Left cardiac atrium (tissue), 4 donors: ENCODE measurements at places on chromosomes 3 and 15.

GRCh38 chr3:148735597-148735996 lies 37.9 kb downstream of the AGTR1 start:
- DNase-seq = no peak

GRCh38 chr15:49225572-49226281 lies 55.7 kb downstream of the GALK2 start:
- DNase-seq = no peak

GRCh38 chr15:69265347-69265955 lies 33.3 kb upstream of the PAQR5 start:
- DNase-seq = no peak

- DNase-seq = peak; percentile 22
These were observed 976 bp downstream of the ABHD17C start for GRCh38 chr15:80695911-80696661.

DNA sequence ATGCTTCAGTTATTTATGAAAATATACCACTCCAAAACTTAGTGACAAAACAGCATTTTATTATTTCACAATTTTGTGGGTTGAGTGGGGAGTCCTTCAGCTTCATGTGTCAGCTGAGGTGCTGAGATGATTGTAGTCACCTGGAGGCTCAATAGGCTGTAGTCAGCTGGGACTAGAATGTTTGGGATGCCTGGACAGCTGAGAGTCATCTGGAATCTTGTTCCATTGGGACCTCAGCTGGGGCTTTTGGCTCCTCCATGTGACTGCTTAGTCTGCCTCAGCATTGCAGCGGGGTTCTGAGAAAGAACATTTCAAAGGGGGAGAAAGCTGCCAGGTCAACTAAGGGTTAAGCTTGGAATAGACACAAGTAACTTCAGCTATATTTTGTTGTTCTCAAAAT lies 13.4 kb downstream of the STT3B start:
- no peak for DNase-seq

- no peak for DNase-seq
These were observed 31.3 kb downstream of the LDHAL6B start for GRCh38 chr15:59237924-59238331.

DNA sequence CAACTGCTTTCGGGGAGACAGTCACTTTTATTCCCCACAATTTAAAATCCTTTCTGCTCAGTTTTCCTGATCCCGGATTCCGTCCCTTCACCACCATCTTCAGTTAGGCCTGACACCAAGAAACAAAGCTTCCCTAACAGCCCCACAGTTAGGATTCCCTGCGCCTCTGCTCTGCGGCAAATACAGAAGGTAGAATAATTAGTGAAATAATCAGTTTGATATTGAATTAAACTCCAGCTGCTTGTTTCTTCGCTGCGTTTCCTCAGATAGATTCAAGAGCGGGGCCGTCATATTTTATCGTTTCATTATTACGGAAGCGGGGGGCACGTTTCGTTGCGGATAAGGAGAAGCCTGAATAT lies 1.3 kb upstream of the EOMES start:
- DNase-seq = no peak

DNA sequence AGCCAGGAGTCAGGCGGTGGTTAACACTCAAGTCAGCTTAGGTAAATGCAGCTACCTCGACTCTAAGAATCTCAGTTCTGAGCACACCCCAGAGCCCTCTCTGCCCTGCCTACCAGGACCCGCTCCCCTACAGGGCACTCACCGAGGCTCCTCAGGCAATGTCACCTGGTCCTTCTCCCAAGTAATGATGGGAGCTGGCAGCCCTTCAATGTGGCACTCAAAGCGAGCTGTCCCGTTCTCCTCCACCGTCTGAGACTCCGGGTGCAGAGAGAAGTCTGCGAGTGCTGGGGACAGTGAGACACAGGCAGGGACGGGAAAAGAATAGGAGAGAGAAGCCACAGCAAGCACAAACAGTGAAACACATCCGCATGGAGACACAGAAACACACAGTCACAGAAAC lies 12.7 kb downstream of the IGDCC4 start:
- DNase-seq = no peak

DNA sequence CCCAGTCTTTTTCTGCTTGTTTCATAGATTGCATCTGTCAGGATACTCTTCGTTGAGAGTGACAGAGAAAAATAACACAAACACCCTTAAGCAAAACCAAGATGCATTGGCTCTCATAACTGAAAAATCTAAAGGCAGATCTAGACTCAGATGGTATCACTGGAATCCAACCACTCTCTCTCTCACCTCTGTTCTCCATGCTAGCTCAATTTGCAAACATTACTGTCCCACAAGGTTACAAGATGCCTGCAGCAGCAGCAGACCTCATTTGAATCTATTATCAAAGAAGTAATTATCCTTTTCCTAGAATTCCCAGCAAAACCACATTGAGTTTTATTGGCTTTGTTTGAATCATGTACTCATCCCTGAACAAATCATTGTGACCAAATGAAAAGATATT lies 19.1 kb upstream of the PCOLCE2 start:
- DNase-seq = no peak

DNA sequence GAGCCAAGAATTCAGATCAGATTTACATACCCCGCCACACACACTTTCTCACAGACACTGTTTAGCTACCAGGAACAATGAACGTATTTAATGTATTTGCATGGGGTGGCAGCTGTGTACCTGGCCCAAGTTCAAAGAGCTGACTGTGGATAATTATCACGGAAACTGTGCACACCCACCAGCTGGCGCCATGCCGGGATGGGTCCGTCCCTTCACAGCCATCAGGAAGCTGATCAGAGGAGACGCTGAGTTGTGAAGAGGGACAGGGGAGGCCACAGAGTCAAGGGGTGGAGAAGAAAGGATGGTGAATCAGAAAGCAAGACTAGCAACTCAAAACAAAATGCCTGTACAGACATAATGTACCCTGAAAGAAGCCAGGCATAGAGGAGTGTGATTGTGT lies 13.1 kb upstream of the PLA2G4D start:
- DNase-seq = no peak

DNA sequence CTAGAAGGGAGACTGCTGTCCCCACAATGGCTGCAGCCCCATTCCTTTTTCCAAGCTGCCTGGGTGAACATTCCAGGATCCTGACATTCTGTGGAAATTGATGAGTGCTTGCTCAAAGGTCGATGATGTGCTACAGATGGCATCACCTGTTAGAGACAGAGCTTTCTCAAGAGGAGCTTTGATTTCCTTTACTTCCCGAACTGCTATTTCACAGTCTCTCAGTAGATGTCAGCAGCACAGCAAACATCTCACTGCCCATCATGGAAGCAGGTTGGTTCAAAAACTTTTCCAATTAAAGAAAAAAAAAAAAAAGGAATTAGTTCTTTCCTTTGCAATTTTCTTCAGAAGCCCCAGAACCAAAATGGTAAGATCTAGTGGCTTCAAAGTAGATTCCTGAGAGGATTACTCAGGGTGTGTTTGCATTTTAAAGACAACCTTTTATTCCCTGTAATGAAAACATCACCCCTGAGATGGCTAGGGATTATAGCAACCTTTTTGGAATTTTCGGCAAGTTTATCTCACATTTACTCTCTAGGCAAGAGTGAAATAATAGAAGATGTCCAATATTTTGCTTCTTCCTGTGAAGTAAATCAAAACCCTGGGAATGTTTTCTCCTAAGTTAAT lies 44.8 kb downstream of the POLR2M start:
- no peak for DNase-seq

- DNase-seq = no peak
These were observed 42.1 kb downstream of the VGLL3 start for GRCh38 chr3:86948822-86949221.

DNA sequence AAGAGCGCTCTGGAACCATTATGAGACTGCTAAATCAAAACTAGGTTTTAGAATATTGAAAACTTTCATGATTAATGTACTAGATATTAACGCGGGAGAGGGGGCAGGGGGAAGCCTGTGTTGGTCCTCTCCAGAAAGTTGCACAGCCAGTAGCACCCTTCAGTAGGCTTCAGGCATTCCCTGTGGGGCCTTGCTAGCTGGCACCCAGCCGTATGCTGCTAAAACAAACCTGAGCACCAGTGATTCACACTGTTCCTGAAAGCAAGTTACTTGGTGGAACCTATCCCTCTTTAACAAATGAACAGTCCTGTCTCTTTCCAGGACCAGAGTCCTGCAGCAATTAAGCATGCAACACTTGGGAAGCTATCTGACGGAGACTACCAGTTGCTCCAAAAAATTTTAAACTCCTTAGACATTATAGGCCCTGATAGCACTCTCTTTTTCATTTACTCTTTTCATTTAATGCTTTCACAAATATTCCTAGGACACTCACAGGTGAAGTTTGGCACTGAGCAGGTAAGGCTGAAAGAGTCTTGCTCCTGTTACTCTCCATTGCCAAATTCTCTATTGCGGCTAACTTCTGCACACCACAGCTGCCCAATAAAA lies 1.2 kb upstream of the ATRIP start:
- no peak for DNase-seq

DNA sequence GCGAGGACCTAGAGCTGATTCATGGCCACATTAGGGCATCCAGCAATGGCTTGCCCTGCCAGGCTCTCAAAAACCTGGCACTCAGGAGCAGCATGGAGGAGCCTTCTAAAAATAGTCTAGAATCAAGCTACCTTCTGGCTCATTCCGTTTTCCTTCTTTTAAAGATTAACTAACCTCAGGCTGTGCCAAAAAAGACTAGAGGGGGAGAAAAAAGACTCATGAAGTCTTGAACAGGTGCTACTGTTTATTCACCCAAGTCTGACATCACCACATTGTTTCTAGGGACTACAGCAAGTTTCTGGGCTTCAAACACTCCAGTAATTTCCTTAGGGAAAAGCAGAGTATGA lies 125.8 kb downstream of the TNIK start:
- no peak for DNase-seq

DNA sequence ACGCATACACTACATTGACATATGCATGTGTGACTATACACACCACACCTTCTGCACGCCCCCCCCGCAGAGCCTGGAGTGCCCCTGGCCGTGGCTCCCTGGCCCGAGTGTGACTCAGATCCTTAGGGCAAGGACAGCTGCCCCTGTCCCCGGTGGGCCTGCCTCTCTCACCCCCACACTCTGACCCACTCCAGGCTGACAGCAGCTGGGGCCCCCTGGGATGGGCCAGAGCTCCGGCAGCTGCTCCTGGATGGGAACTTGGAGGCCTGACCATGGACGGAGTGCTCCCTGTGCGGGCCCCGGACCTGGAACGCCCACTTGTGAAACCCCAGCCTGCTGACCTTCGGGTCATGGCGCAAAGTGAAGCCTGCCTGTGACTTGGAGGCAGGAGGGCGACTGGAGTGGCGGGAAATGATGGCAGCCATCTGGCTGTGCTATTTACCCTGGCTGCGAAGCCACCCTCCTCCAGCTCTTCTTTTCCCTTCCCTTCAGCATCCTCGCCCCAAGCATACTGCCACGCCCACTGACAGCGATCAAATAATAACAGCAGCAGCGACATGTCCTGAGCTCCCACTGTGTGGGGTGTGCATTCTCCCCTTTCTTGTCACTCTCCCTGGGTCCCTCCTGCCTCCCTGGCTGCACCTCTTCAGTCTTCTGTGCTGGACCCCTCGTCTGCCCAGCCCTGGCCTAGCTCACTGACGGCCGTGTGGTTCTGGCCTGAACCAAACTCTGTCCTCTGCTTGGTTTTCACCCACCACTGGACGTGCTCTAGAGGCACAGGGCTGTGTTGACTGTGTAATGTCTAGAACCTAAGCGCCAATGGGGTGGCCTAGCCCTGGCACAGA lies 90.7 kb upstream of the MEF2A start:
- DNase-seq = peak; percentile 62

DNA sequence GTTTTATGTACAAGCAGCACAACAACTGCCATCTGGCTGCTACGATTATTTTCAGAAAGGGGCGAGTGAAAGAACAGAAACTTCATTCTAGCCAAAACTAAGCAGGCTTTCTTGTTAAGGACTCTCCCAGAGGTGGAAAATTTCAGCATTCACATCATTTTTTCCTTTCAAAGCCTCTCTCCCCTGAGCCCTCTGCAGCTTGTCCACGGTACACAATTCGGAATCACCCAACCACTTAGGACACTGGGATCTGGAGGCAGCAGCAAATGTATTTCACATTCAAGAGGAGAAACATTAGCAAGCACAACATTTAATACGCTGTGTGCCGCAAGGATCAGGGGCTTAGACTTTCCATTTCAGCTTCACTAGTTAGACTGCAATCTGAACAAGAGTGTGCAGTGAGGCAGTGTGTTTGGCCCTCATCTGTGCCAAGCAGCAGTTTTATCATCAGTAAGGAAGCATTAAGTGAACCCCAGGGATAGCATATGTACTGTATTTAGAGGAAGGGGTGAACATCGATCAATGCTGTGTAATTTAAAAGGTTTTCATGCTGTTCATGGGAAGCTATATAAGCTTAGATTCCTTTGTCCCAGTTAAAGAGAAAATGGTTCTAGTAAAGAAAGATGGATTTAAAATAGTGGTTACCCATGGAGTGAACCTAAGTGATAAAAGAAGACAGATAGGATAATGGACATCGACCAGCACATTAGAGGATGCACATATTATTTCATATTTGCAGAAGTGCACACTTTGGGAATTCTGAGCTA lies 504.9 kb downstream of the TBL1XR1 start:
- no peak for DNase-seq

DNA sequence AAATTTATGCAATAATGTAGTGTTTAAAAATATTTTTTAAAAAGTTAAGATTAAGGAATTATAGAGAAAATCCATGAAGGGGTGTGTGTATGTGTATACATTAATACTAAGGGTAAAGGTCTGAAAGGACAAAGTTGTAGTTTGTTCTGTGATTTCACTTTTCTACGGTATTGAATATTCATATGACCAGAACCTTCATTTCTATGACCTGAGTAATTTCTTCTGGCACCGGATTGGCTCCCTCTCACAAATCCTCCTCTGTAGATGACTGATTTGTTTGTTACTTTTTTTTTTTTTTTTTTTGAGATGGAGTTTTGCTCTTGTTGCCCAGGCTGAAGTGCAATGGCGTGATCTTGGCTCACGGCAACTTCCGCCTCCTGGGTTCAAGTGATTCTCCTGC lies 20.9 kb downstream of the GMPS start:
- DNase-seq = no peak

GRCh38 chr15:76439542-76439941 lies 103.0 kb downstream of the ISL2 start:
- no peak for DNase-seq

GRCh38 chr15:64137226-64137833 lies 14.2 kb upstream of the SNX22 start:
- DNase-seq = no peak

DNA sequence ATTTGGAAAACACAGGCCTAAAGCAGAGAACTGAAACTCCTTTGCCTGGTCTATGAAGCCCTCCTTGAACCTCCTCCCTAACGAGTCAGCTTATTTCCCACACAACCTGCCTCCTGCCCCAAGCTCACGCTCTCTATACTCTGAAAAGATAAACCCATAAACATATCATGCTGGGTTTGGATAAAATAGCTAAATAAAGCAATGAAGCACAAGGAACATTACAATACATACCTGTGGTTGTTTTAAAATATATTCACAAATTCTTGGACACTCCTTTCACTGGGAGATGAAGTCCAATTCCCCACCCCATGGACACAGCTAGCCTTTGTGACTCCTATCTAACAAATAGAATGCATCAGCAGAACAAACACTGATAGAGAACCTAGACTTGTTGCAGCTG lies 98.2 kb downstream of the PLCH1 start:
- no peak for DNase-seq

GRCh38 chr3:98553753-98554152 lies 22.0 kb downstream of the GPR15 start:
- no peak for DNase-seq
